Amniotic stem cell (primary cell): ENCODE measurements at places on chromosomes 2 and 18.

DNA sequence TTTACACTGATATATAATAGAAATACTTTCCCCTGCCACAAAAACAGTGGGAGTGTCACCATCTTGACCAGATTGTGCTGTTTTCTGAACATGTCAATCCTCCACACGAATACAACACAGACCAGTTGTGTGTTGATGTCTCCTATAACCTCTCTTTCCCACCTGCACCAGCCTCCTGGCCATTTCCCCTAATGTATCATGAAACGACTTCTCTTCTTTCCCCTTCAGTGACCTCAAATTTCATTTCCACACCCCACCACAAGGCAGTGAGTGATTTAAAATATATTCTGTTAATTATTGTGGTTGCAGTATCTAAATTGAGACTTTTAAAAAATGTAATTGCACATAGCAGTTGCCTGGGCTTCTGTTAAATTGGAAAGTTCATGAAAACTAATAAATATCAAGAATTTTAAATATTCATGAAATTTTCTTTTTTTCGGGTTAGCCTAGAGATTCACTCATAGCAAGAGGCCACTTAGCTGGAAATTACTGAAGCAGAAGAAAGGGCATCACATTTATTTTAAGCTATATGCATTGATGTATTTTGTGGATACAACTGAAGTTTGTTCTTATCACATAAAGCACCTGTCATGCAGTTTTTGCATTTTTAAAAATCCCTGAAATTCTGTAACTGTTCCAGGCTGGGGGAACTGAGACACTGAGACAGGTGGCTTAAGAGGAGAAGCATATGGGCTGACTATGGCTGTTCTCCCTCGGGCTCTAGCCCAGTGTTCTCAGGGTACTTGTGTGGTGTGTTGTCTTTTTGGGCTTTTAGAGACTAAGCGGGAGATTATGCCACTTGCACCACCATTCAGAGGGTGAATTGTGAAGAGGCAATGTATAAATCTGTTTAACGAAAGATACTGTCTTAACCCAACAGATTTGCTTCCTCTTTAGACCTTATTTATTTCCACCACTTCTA lies 15.9 kb downstream of the FAM171B start:
- DNase-seq = no peak

GRCh38 chr2:69026691-69027459 lies 13.9 kb downstream of the ANTXR1 start:
- no peak for DNase-seq

GRCh38 chr2:208306291-208306690 lies 40.2 kb downstream of the PIKFYVE start:
- no peak for DNase-seq

DNA sequence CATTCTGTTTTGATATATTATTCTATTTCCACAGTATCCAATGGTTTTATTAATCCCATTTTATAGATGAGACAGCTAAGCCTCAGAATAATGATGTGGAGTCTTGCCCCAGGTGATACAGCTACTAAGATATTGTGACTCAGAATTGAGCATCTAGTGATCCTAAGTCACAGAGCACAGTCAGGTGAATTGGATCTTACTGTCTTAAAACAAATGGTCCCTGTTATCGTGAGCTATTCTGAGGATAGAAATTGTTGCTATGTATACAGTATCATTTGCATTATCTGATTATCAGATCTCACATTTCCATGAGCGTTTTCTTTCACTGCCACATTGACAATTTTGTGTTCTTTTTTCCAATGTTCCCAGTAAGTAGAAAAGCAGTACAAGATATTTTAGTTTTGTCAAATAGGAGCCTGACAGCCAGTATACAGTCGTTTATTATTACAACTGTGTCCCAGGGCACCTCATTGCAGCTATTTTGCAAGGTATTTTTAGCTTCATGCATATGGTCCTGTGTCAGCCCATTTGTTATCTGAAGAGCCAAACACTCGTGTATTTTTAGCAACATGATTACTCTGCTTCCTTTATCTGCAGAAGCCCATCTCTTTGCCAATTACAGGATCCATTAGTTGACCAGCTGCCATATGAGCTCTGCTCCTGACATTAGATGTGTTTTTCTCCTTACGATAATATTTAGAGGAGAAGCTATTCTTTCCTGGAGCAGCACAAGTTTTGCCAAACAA lies 25.1 kb upstream of the SGPP2 start:
- no peak for DNase-seq

DNA sequence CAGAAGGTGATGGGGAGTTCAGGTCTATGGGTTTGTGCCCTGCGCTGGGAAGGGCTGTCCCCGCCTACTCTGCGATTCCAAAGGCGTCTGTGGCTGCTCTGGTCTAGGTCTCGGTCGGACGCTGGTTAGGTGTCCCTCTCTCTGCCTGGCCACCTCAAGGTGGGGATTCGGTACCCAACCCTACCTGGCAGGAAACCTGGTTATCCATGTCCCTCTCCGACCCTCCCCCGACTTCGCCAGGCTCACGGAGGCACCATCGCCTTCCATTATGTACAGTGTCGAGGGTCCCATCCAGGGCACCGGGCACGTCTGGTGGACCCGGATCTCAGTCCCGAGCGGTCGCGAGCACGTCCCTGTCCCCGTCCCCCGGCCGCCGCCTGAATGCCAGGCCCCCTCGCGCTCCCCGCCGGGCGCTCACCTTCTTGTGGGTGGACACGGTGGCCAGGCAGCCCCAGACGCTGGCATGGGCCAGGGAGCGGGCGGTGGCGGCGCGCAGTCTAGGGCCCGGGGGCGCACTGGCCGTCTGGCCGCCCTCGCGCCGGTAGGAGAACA lies 628 bp downstream of the CREG2 start:
- DNase-seq = no peak

- no peak for DNase-seq
Measured at GRCh38 chr2:109231428-109231827, 102.4 kb downstream of the SH3RF3 start.

DNA sequence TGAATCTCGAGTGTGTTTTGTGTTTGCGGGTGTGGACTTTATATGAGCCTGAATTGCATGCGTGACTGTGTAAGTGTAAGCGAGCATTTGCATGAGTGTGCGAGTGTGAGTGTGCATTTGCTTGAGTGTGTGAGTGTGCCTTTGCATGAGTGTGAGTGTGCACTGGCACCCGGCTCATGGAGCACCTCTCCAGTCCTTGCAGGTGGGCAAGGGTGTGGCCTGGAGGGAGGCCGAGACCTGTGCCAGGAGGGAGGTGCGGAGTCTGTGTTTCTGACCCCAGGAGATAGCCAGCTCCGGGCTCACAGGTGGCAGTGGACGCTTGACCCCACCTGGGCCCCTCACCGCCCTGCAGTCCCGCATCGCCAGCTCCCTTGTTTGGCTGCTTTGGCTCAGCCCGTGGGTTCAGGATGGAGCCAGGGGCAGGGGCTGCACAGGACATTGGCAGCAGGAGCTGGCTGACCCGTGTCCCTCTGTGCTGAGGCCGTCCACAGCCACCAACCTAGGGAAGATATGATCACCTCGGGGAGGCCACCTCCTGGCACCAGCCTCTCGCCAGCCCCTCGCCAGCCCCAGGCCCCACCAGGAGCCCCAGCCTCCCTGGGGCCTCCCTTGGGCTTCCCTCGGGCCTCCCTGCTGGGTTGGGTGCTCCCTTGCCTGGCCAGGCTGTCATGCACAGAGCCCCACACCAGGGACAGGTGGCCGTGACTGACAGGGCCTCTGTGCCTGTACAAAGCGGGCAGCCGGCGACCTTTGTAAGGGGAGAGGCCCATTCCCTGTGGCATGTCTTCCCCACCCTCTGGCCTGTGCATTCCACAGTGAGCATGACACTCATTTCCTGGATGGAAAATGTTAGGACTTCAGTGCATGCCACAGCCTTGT lies 81.6 kb downstream of the PTGR3 start:
- no peak for DNase-seq
